ENCODE measurements at places on chromosomes 6 and 20.
A peak's percentile ranks its signal among the peaks of the same experiment; 100 is the strongest.

DNA sequence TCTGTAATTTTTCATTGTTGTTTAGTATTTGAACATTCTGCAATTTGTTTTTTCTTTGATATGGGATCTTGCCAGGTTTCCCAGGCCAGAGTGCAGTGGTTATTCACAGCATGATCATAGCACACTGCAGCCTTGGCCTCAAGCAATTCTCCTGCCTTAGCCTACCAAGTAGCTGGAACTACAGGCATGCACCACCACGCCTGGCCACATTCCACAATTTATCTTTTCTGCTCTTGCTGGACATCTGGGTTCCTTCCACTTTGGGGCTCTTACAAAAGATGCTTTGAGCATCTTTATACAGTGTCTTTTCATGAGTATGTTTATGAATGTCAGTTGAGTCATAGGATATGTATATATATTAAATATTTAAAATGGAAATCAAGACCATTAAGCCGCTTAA is 42.0 kb downstream of the PGM3 start:
- no peak for DNase-seq

DNA sequence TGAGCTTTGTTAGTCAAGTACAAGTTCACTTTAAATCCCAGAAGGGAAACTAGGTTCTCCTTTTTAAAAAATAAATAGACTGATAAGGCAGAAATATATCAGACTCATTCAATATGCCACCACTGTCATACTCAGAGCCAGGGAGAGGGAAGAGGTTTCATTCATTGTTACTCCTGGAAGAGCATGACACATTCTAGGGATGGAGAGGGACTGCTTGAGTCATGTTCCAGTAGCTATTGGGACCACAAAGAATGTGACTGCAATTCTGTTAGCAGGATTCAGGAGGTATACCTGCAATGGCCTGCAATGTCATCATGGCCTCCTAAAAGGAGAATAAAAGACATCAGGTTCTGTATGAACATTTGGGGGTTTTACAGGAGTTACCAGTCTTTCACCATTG is 167.6 kb downstream of the TFAP2B start:
- no peak for DNase-seq

DNA sequence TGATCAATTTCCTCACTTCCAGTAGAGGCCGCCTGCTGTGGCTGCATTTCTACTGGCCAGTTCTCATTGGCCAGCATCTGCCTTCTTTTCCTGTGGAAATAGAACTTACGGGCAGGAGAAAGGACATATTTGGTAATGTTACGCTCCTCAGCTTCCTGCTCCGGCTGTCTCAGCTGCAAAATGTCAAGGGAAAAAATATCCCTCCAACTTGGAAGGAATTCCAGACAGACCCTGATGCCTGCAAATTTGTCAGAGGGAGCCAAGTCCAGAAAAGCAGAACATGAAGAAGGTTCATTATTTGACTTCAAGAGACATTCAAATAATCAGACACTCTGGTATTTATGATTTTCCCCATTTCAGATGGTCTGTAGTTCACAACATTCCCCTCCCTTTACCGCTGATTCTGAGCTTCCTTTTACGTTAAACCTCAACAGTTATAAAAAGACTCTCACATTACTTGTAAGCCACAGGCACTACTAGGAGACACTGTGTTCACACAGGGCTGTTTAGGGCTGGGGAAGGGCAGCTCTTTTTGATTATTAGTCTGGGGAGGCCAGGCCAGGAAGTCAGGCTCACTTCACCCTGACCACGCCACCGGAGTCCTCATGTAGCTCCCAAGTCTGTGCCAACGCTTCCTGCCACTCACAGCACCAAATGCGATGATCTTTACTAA is 179.6 kb upstream of the CCN2 start:
- no peak for DNase-seq

GRCh38 chr20:40865095-40865494 is 163.5 kb upstream of the TOP1 start:
- no peak for DNase-seq

- DNase-seq, result no peak
Observed at GRCh38 chr6:95249661-95250060, 327.7 kb upstream of the MANEA start.

- no peak for DNase-seq
Observed at GRCh38 chr20:58313396-58313795, 3.9 kb downstream of the RAB22A start.

DNA sequence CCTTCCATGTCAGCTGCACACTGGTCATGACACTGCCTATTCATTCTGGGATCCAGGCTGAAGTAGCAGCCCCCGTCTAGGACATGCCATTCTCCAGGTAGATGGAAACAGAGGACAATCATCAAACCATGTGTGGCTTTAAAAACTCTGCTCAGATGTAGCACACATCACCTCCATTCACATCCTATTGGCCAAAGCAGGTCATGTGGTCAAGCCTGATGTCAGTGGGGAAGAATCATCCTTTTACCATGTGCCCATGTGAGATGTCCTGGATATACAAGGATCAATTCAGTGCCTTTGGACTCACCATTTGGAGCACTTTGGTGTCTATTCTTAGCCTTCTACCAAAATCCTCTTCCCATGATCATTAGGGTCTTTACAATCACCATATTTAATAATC is 99.5 kb downstream of the CDC5L start:
- no peak for DNase-seq

DNA sequence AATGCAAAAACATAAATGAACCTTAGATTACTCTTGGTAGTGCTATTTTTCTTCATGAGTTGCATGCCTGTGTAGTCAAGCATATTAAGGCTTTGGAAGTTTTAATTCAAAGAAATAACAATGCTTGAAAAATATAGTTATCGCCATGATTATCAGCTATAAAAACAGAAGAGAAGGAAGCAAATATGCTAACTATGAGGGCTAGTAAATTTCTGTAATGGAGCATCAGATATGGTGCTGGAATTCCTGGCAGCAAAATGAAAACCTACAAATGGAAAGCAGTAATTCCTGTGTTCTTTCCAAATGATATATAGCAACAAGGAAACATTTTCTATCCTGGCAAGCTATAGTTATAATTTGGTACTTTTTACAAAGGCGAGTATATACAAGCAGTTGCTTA is 29.7 kb downstream of the DOP1A start:
- DNase-seq, result no peak

DNA sequence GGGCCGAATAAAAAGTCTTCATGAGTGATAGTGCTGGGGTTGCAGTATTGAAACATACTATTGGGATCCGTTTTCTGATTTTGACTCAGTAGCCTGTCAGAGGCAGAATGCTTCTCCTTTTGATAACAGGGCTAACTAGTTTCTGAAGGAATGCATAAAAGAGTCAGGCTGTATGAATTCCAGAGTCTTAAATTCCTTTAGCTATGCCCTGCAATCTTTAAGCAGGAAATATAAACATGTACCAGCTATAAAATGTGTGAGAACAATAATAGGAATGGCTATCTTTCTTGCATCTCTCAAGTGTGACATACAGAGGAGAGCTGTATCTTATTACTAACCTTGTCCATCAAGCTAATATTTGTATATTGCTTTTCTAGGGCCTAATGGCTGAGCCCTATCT is 917.1 kb downstream of the KIF16B start:
- DNase-seq, result no peak

GRCh38 chr6:15280028-15280427 is 34.2 kb downstream of the JARID2 start:
- no peak for DNase-seq

DNA sequence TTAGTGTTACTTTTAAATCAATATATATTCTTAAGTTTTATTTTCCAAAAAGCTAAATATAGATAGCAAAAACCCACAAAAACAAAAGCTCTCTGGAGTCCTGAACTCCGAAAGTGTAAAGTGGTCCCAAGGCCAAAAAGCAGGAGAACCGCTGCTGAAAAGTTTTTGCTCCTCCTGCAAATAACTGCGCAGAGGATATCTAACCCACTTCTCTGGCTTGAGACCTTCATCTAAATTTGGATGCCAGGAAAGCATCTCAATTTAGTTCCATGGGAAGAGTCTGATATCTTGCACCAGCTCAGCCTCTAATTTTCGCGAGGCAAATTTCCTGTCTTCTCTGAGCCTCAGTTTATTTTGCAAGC is 523 bp downstream of the MRPS10 start:
- DNase-seq, result peak; percentile 18

GRCh38 chr6:41785254-41785653 is 2.2 kb upstream of the TOMM6 start:
- DNase-seq, result no peak

DNA sequence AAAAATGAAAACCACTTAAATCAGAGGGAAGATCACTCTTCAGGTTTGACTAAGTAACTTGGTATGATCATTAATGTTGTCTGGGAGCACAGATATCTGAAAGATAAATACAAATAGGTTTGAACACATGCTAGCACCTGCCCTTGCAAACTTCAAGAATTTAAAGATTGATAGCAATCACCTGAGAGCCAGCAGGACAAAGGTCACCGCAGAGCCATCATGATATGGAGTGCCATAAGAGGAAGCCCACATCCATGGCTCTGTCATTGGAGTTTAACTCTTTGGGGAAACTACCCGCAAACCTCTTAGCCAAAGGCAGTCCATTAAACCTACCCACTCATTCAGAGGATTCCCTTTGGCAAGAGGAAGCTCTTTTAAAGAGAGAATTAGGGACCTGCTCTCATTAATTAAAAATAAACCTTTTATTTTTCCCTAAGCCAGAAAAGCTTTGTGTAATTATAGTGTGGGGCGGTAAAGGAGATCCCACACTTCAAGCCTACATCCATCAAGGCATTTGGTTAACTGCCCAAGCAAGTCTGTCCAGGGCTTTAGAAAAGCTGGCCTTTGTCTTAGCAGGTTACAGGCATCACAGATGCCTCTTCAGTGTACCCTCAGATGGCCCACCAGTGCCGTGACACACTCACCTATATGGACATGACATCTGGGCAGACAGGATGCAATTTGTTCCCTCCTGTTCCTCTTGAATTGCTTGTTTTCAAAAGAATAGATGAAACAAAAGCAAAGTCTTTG is 73.0 kb downstream of the SASH1 start:
- no peak for DNase-seq

GRCh38 chr6:9623985-9624384 is 790.9 kb downstream of the TFAP2A start:
- no peak for DNase-seq

DNA sequence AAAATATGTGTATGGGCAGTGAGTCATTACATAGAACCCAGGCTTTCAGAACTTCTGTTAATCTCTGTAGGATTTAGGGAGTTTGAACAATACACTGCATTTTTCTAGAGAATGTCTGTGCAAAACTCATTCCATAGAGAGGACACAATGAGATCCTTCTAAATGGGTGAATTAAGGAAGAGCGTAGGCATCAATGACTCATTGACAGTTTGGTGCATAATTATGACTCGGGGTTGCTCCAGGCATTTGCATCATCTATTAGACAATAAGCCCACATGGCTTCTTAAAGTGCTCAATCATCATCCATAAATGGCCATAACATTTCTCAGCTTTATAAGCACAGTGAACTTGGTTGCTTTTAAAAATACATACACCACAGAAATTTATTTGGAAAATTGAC is 625.5 kb downstream of the CDH26 start:
- no peak for DNase-seq

- no peak for DNase-seq
Observed at GRCh38 chr6:130966344-130966980, 96.6 kb downstream of the EPB41L2 start.

DNA sequence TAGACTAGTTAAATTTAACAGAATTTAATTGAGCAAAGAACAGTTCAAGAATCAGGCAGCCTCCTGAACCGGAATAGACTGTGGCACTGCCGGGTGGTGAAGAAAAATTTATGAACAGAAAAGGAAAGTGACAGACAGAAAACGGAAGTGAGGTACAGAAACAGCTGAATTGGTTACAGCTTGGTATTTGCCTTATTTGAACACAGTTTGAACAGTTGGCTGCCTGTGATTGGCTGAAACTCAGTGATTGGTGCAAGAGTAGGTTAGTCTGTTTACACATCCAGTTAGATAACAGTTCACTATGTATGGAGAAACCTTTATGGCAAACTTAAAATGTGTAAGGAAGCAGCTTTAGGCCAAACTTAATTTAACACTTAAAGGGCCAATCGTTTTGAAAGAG is 116.0 kb upstream of the CITED2 start:
- DNase-seq, result peak; percentile 39

GRCh38 chr20:15379681-15380296 is 1042.4 kb upstream of the FLRT3 start:
- no peak for DNase-seq

DNA sequence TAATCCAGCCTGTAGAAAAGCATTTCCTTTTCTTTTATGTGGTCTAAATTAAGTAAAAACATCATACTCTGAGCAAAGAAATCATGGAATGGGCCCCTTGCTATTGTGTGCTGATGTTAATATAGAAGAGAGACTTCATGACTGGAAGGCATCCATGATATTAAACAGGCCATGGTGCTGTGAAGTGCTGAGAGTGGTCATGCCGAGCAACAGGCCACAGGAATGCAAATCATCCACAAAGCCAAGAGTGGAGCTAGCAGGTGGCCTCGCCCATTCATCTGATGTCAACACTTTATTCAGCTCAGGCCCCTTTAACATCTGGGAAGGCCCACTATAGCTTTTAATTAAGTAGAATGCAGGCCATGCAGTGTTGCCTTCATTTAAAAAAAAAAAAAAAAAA is 115.2 kb upstream of the HMGCLL1 start:
- no peak for DNase-seq

- no peak for DNase-seq
Observed at GRCh38 chr6:147586044-147586443, 77.6 kb downstream of the SAMD5 start.

DNA sequence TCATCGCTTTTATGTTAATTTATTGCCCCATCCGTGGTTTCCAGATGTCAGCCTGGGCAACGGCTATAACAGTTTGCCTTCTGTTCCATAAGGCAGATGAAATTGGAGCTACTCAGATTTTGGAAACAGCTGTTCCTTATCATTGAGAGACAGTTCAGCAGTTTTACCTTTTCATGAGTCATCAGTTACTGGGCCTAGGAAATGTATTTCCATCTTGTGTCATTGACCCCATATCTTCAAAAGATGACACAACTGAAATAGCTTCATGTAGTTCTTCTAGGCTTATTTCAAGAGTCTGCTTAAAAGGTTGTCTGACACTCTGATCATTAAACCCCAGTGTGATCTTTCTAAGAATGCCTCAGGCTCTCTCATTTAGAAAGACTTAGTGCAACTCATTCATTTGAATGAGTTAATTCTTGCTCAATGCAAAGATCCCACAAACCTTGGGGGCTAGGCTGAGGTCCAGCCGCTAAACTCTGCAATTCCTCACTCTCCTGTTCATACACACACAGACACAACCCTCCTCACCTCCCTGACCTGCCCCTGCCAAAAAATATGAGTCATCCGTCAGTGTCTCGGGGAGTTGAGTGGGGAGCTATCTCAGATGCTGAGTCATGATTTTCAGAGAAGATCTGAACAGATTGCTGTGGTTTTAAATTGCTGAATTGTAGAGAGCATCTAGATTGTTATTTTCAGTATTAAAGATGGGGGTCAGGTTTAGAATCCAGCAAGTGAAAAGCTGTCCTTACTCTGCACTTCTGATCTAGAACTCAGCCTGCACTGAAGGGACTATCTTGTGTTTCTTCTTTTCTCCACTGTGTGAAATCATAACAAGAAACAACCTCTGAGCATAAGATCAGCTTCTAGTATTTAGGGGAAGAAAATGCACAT is 61.8 kb downstream of the RPP40 start:
- DNase-seq, result no peak

GRCh38 chr6:131331873-131332781 is 196.9 kb downstream of the AKAP7 start:
- no peak for DNase-seq
